CD4-positive, alpha-beta memory T cell (primary cell): ENCODE measurements at places on chromosomes 4 and X. TPM values are rescaled to one million over a fixed set of nuclear protein-coding genes. Genes with fewer than 3 reads are reported as not detected.

- no peaks in the 10 kb centered on the region for H3K27me3 ChIP-seq
- H3K4me3 ChIP-seq, result peak within 1 kb of the TSS; percentile 59
- peaks cover 14% of the 10 kb centered on the region for H3K4me1 ChIP-seq
These were observed at the start of gene TEC for GRCh38 chr4:48268956-48269860. Gene TEC, minus strand, starts transcription at chr4:48269838. Its CDS starts 41,224 bp downstream, at chr4:48228614.

DNA sequence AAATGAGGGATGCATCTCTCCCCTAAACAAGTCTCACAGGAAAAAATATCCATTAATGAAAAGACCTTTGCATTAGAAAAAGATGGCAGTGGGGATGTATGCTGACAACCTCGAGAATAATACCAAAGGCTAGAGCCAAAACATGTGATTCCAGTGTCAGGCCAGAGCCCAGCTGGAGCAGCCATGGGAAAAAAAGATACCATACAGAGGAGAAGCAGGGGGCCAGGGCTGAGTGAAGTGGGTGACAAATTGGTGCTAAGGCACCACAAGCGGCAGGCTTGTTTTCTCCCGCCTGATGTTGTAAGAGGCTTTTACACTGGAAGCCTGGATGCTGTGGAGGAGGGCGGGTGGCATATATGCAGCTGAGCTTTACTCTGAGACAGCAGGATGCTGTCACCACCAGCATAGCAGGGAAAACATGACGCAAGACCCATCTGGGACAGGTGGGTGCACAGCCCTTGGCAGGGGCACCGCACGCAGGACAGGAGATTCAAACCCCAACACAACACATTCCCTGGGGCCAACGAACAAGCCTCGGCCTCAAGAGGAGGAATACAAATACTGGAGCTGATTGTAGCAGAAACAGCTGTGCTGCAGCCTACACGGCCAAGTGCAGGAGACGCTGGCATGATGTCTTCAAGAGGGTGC is 91.9 kb downstream of the TSPAN5 start:
- H3K36me3 ChIP-seq, result no peaks in the 10 kb centered on the region
- H3K27me3 ChIP-seq, result no peaks in the 10 kb centered on the region
- no peak overlapping the region for H3K27ac ChIP-seq
- DNase-seq, result no peak

- H3K4me1 ChIP-seq, result no peaks in the 10 kb centered on the region
- H3K4me3 ChIP-seq, result no peak overlapping the region
- H3K36me3 ChIP-seq, result no peaks in the 10 kb centered on the region
- H3K27me3 ChIP-seq, result no peaks in the 10 kb centered on the region
- H3K27ac ChIP-seq, result no peak overlapping the region
These were observed 270.5 kb downstream of the TENM3 start for GRCh38 chr4:182513587-182514291.

DNA sequence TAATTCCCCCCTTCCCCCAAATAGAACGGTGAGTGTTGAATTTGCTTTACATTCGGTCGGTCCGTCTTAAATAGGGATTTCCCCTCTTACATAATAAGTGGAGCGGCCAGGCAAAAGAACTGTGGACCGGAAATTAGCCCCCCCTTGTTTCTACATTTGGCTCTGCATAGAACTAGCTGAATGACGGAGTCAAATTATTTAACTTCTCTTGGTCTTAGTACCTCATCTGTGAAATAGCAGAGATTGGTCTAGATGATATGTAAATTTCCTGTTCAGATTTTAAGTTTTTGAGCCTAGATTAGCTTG is 1.3 kb downstream of the SPATA18 start:
- DNase-seq, result no peak
- no peaks in the 10 kb centered on the region for H3K36me3 ChIP-seq
- peaks cover 31% of the 10 kb centered on the region for H3K27me3 ChIP-seq
- H3K4me1 ChIP-seq, result peaks cover 10% of the 10 kb centered on the region

GRCh38 chrX:153924149-153924861 is 1.8 kb downstream of the ARHGAP4 start:
- H3K4me3 ChIP-seq, result peak overlapping the region; percentile 91
- peaks cover 38% of the 10 kb centered on the region for H3K4me1 ChIP-seq
- peaks cover 9% of the 10 kb centered on the region for H3K36me3 ChIP-seq
- no peaks in the 10 kb centered on the region for H3K27me3 ChIP-seq
- peak overlapping the region; percentile 98 for H3K27ac ChIP-seq
- peak; percentile 72 for DNase-seq

DNA sequence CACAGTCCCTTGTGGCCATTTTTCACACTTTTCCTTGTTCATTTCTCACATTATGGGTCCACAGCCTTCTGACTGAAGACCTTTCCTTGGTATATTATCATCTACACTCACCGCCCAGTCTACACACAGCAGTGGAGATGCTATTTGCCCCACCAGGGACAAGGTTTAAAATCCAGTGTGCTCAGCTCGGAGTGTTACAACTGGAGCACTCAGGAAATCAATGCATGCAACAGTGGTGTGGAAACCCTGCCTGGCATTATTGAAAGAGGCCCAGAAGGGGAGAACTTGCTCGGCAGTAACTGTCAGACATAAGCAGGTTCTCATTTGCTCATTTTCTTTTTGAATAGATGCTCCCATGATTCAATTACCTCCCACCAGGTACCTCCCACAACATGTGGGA is 340.9 kb downstream of the DHRSX start:
- H3K27ac ChIP-seq, result no peak overlapping the region
- H3K4me1 ChIP-seq, result no peaks in the 10 kb centered on the region
- no peaks in the 10 kb centered on the region for H3K27me3 ChIP-seq
- DNase-seq, result no peak
- no peak overlapping the region for H3K4me3 ChIP-seq

GRCh38 chr4:176798540-176798939 is 5.8 kb upstream of the VEGFC start:
- H3K27me3 ChIP-seq, result no peaks in the 10 kb centered on the region
- no peaks in the 10 kb centered on the region for H3K36me3 ChIP-seq
- H3K4me3 ChIP-seq, result no peak overlapping the region

DNA sequence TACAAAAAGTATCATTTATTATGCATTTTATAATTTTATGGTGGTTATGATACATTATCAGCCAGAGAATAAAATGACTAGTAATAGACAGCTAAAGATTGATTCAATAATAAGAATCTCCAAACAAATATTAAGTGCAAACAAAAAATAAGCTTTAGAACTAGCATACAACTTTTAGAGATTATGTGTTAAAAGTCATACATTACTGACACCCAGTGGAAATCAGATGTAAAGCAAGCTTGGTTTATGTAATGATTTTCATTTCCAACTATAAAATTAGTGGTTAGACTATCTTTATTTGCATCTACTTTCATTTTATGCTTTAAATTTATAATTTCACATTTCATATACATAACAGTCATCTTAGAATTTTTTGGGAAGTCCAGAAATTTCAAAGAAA is 57.7 kb downstream of the IL13RA2 start:
- no peak overlapping the region for H3K27ac ChIP-seq
- H3K36me3 ChIP-seq, result no peaks in the 10 kb centered on the region

GRCh38 chr4:100314057-100314456 is 123.8 kb upstream of the DDIT4L start:
- H3K4me3 ChIP-seq, result no peak overlapping the region
- H3K36me3 ChIP-seq, result no peaks in the 10 kb centered on the region
- no peak for DNase-seq
- H3K27ac ChIP-seq, result no peak overlapping the region
- no peaks in the 10 kb centered on the region for H3K27me3 ChIP-seq
- H3K4me1 ChIP-seq, result no peaks in the 10 kb centered on the region

GRCh38 chrX:68728186-68728585 is 80.7 kb downstream of the STARD8 start:
- H3K4me3 ChIP-seq, result no peak overlapping the region
- no peak for DNase-seq
- H3K27me3 ChIP-seq, result no peaks in the 10 kb centered on the region
- no peaks in the 10 kb centered on the region for H3K4me1 ChIP-seq
- no peak overlapping the region for H3K27ac ChIP-seq
- no peaks in the 10 kb centered on the region for H3K36me3 ChIP-seq

GRCh38 chr4:152369902-152370295 is 166.0 kb downstream of the FBXW7 start:
- H3K36me3 ChIP-seq, result no peaks in the 10 kb centered on the region
- no peak overlapping the region for H3K27ac ChIP-seq
- DNase-seq, result no peak
- peaks cover 5% of the 10 kb centered on the region for H3K4me1 ChIP-seq
- no peak overlapping the region for H3K4me3 ChIP-seq

DNA sequence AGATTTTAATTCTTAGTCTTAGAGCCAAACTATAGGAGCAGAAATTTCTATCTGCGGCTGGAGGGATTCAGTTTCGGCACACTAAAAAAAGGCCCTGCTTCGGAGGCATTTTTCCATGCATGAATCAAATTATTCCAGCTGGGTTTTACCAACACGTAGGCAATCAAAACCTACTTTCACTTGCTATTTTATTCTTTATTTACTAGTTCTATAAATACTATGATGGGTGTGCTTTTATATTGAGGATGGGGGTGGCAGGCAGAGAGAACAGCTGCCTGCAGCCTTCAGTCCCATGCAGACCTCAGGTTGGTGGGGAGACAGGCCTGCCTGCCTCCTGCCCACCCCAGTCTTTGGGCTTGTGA is 609.8 kb downstream of the BCOR start:
- H3K4me3 ChIP-seq, result no peak overlapping the region
- no peak overlapping the region for H3K27ac ChIP-seq
- no peaks in the 10 kb centered on the region for H3K36me3 ChIP-seq
- no peak for DNase-seq
- H3K27me3 ChIP-seq, result no peaks in the 10 kb centered on the region

- H3K36me3 ChIP-seq, result no peaks in the 10 kb centered on the region
- H3K27me3 ChIP-seq, result no peaks in the 10 kb centered on the region
- H3K27ac ChIP-seq, result no peak overlapping the region
- no peak for DNase-seq
- H3K4me3 ChIP-seq, result no peak overlapping the region
- H3K4me1 ChIP-seq, result no peaks in the 10 kb centered on the region
These were observed 36.9 kb upstream of the FAT1 start for GRCh38 chr4:186760576-186760975.

GRCh38 chr4:56637791-56638190 is 43.3 kb downstream of the HOPX start:
- no peak overlapping the region for H3K27ac ChIP-seq
- H3K36me3 ChIP-seq, result no peaks in the 10 kb centered on the region
- H3K4me3 ChIP-seq, result no peak overlapping the region
- no peaks in the 10 kb centered on the region for H3K4me1 ChIP-seq
- no peaks in the 10 kb centered on the region for H3K27me3 ChIP-seq

DNA sequence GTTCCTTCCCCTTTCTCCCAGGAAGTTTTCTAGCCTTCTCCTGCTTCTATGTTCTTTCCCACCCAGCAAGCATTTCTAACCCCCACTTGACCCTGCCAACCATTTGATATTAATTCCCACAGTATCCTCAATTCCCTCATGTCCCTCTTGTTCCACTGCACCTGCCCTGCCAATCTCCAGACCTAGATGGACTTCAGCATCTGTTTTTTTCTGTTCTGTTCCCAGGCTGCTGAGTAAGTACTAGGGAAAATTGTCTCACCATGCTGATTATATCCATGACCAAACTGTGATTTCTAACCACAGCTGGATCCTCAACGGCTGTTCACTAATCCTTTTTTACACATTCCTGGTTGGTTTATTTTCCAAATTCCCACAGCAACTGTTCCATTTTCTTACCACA is 37.7 kb downstream of the CLCN5 start:
- no peaks in the 10 kb centered on the region for H3K27me3 ChIP-seq
- H3K36me3 ChIP-seq, result no peaks in the 10 kb centered on the region
- H3K4me3 ChIP-seq, result no peak overlapping the region
- DNase-seq, result no peak
- H3K27ac ChIP-seq, result no peak overlapping the region
- H3K4me1 ChIP-seq, result no peaks in the 10 kb centered on the region

GRCh38 chr4:6892190-6892908 is 17.3 kb upstream of the TBC1D14 start:
- H3K27ac ChIP-seq, result peak overlapping the region; percentile 30
- H3K27me3 ChIP-seq, result no peaks in the 10 kb centered on the region
- no peaks in the 10 kb centered on the region for H3K36me3 ChIP-seq
- H3K4me1 ChIP-seq, result peaks cover 24% of the 10 kb centered on the region
- peak; percentile 30 for DNase-seq
- H3K4me3 ChIP-seq, result peak overlapping the region; percentile 20

DNA sequence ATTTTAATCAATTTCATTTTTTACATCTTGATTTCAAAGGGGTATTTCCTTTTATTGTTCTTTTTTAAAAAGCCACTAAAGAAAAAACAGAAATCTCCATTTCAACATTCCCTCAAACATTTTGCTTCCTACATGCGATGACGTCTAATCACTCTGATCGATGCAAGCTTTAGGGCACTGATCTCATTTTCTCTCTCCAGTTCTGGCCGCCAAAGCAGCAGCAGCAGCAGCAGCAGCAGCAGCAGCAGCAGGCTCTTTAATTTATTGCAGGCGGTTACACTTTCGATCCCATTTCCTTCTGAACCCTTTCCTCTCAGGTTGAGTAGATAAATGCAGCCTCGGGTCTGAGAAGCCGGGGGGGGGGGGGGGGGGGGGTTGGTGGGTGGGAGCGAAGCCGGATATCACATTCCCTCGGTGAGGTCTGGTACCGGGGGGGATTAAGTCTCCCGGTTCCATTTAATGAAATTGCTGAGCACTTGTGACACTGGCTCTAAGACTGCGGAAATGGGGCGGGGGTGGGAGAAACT is 3.4 kb upstream of the PCDH7 start:
- H3K27ac ChIP-seq, result no peak overlapping the region
- H3K4me1 ChIP-seq, result no peaks in the 10 kb centered on the region

DNA sequence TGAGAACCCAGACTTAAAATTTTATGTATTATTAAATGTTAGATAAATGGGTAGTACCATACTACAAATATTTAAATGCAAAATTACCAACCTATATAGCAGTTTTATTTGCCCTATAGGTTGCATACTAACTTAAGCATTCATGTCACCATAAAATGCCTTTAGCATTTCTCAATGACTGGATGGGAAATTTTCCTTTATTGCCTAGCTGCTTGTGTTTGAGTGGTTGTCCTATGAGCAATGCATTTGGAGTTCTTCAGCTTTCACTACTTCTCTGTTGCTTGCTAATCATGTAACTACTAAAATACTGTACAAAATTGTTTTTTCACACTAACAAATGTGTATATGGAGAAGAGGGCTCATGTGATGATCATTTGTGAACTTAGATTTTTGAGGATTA is 44.2 kb upstream of the CEP135 start:
- no peak overlapping the region for H3K27ac ChIP-seq
- no peak for DNase-seq
- no peak overlapping the region for H3K4me3 ChIP-seq
- H3K27me3 ChIP-seq, result no peaks in the 10 kb centered on the region
- peaks cover 8% of the 10 kb centered on the region for H3K4me1 ChIP-seq

- no peaks in the 10 kb centered on the region for H3K27me3 ChIP-seq
- H3K36me3 ChIP-seq, result peaks cover 10% of the 10 kb centered on the region
- no peak overlapping the region for H3K27ac ChIP-seq
- DNase-seq, result no peak
These were observed 22.2 kb downstream of the JADE1 start for GRCh38 chr4:128831531-128832242.

- no peaks in the 10 kb centered on the region for H3K4me1 ChIP-seq
- H3K27ac ChIP-seq, result no peak within 1 kb of the TSS
- no peak for DNase-seq
These were observed at the start of gene GPR143 for GRCh38 chrX:9765737-9766097. Gene GPR143, minus strand, starts transcription at chrX:9765847. Its CDS starts 30 bp downstream, at chrX:9765817.

Gene ITGB1BP2
- total RNA-seq, result 3.5 TPM

Gene FAM133A
- total RNA-seq, result not detected

Gene CLGN
- not detected for total RNA-seq

Gene THAP9
- 3.7 TPM for total RNA-seq

Gene VMA21
- total RNA-seq, result 28.6 TPM

Gene ZCCHC4
- 14.4 TPM for total RNA-seq

Gene MGAT4D
- not detected for total RNA-seq

Gene TGIF2LX
- not detected for total RNA-seq

Gene MTNR1A
- total RNA-seq, result not detected

Gene PDHA2
- not detected for total RNA-seq

Gene ACOT9
- 21.2 TPM for total RNA-seq

Gene RBM46
- not detected for total RNA-seq

Gene TENM3
- not detected for total RNA-seq

Gene PNCK
- total RNA-seq, result not detected

Gene CHRDL1
- total RNA-seq, result not detected

Gene MAPK10
- total RNA-seq, result not detected
